Stimulated activated CD8-positive, alpha-beta memory T cell treated with anti-CD3 and anti-CD28 coated beads, Interleukin-4, amount 100 ng/mL, for 4 hours (primary cell): ENCODE measurements at places on chromosomes 4 and X.

- DNase-seq: no peak
Measured at GRCh38 chr4:182454440-182455013, 211.3 kb downstream of the TENM3 start.

DNA sequence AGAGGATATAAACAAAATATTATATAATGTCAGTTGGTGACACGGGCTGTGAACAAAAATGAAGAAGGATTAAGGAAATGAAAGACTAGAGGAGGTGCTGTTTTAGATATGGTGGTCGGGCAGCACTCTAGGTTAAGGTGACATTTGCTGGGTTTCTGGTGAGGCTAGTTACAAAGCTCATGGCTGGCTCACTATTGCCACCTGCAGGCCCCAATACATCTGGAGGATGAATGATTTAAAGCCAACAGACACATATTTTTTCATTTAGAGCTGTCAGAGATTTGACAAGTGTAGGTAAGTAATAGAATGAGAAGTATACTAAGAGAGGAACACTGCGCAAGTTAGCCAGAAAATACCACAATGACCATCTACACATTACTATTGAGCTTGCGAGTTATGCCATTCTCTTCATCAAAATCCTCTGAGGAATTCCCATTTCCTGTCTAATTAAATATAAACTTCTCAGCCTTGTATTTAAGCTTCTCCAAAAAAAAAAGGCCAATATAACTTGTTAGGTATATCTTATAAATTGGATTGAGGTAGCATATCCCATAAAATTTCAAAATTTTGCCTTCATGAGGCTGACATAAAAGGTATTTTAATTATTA, 6.4 kb upstream of the FGG start:
- DNase-seq: no peak

GRCh38 chr4:14524276-14524675, 478.0 kb upstream of the CPEB2 start:
- no peak for DNase-seq

DNA sequence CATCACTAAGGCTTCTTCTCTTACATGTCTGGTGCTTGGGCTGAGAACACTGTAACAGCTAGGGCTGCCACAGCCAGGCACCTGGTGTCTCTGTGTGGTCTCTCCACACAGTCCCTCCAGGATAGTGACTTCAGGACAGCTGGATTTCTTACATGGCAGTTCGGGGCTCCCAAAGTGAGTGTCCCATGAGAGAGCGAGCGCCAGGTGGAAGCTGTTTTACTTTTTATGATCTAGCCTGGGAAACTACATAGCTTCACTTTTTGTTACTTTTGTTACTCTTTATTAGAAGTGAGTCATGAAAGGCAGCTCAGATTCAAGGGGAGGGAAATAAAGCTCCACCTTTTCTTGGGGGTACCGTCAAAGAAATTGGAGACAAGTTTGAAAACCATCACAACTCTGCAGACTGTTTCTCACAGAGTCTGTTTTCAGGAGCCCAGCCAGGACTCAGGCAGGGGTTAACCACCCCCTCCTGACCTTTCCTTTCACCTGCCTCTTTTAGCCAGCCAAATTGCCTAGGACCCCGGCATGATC, 373.0 kb downstream of the MID1IP1 start:
- DNase-seq: no peak

DNA sequence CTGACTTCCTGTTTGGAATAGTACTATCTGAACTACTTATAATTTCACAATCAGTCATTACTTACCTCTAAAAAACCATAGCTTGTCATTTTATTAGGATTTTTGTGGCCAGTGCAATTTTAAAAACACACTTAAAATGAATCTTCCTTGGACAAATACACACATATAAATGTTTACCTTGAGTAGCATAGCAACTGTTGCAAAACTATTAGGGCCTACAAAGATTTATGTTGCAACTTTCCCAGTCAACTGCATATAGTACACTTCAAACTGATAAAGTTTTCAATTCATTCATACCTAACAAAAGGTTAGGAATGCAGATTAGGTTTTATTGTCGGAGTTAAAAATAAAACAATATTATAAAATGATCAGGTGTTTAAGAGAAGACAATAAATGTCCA, 193.0 kb downstream of the PDGFC start:
- DNase-seq: no peak

DNA sequence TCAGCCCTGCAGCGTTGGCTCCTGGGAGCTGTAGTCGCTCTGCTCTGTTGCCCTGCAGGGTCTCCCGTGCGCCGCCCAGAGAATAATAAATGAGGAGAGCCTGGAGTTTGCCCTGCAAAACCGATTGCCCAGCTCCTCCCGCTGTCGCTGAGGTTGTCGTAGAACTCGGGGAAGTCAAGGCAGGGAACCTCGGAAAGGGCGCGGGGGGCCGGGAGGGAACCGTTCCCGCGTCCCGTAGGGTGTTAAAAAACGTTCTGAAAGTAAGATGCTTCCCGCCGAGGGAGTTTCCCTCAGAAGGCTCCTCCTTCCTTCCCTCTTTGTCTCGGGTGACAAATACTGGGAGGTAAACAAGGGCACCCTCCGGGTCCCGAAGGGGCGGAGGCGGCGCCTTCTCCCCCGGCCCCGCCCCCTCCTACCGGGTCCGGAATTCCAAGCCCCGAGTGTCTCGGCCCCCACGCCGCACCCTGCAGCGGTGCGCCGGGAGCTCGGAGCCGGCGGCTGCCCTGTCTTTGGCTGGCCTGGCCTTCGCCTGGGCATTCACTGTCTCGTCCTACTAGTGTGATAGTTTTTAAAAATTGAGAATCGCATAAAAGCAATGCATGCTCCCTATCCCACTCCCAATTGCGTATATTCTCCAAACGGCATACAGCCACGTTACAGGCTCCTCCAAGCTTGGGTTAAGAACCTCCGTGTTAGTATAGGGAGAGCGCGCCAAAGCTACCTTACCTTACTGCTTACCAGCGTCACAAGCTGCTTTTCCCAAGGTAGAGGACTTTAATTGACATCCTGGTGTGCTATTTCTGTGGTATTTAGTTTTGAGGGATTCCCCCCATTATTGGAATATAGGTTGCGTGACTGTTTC, 964 bp upstream of the HMGB2 start:
- no peak for DNase-seq

DNA sequence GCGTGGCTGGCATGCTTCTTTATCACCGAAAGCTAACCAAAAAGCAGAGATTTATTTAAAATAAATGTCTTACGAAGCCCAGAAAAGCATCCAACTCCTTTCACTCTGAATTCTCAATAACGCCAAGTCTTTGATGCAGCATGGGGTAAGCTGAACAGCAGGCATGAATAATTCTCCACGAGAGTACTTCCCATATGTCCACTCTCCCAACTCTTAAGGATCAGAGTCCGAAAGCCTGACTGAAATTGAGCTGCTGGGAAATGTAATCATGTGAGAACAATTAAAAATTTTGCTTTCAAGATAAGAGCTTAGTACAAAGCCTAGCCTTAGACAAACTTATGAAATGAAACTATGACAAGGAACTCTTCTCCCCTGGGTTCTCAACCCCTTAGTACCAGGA, 7.5 kb upstream of the SLC39A8 start:
- no peak for DNase-seq

GRCh38 chr4:189083769-189084168, 856.9 kb upstream of the FRG1 start:
- no peak for DNase-seq

GRCh38 chr4:7193030-7193958, 956 bp downstream of the SORCS2 start:
- DNase-seq: no peak

GRCh38 chr4:150315175-150315574, 236.9 kb downstream of the DCLK2 start:
- DNase-seq: no peak

DNA sequence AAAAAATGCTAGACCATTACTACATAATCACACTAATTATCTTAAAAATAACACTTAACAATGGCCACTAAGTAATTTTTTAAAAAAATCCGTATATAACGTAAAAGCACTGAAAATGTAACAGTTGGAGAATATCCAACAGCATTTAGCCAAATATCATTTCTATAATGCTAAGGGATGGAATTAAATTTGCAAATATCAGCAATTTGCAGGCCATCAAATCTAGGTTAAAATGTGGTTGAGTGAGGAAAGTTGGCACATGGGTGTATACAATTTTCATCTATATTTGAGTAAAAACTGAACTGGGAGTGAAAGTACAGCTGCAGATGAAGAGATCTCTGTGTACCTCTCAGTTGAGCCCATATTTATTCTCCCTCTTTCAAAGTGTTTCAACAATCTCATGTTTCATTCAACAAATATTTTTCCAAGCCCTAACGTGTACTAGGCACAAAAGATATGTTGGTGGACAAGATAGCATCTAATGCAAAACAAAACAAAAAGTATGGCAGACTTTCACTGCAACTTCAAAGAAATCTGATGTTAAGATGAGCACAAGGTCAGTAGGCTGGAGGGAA, 63.0 kb downstream of the MBNL3 start:
- no peak for DNase-seq

DNA sequence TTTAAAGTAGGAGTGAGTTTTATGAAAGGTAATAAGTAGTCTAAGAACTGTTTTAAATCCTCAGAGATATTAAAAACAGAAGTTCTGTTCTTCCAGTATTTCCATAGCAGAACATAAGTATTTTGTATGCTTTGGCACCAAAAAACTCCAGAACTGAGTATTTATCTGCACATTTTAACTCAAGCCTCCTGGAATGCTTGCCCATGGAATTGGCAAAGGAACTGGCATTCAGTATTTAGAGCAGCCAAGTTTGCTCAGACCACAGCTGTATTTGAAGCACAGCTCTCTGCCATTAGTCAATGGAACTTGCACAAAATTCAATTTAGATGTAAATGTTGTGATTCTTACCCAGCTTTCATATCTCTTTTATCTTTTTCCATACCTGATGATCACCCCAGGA, 42.2 kb downstream of the NDNF start:
- no peak for DNase-seq

DNA sequence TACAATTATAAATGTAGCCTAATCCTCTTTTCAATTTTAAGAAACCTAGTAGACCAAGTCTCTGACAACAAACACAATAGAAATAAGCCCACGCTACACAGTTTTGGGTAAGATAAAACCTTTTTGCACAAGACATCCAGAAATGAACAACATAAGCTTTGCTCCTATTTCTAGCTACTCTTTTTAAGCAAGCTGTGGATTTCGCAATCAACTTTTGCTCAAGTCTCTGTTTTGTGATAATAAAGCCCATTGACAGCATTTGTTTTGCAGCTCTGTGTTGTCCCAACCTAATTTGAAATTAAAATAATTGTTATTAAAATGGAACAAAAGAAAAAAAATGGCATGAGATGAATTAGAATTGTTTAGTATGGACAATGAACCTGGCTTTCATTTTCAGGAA, 287.9 kb upstream of the PUDP start:
- no peak for DNase-seq
